Activated CD8-positive, alpha-beta memory T cell treated with anti-CD3 and anti-CD28 coated beads for 4 hours (primary cell): ENCODE measurements at places on chromosomes 11 and 22.

DNA sequence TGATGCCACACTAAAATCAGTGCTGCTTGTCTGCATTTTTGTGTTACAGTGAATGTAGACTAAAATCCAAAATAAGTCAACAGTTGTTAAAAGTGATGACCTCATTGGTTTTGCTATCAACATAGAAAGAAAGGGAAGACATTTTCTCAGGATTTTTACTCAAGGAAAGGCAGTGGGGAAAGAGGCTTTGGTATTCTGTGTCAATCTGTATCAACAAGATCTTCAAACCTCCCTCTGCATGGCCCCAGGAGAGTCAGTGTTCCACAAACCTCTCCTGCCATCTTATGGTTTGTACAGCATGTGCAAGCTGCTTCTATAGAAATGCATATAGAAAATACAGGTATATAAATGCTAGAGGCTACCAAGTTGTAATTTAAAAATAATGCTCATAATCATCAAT is 13.8 kb upstream of the OR51M1 start:
- DNase-seq = no peak

GRCh38 chr11:45659818-45660160 is 5.6 kb downstream of the CHST1 start:
- no peak for DNase-seq

DNA sequence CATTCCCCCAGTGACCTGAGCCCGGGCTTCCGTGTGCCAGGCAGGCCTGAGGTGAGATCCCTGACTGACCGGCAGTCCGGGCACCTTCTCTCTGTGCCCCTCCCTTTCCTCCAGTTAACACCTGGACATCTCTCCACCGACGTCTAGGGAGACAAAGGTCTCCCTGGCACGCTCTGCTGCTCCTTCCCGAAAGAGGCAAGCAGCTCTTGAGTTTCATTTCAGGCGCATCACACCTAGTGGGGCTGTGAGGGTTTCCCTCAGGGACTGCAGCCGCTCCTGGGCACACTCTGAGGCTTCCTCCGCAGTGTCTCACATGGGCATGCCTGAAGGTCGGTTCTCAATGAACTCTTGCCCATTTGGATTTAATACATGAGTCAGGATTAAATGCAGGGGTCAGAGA is 322.7 kb downstream of the CTTN start:
- DNase-seq = no peak

- DNase-seq = no peak
Measured at GRCh38 chr11:8011981-8012444, 24.9 kb downstream of the EIF3F start.

DNA sequence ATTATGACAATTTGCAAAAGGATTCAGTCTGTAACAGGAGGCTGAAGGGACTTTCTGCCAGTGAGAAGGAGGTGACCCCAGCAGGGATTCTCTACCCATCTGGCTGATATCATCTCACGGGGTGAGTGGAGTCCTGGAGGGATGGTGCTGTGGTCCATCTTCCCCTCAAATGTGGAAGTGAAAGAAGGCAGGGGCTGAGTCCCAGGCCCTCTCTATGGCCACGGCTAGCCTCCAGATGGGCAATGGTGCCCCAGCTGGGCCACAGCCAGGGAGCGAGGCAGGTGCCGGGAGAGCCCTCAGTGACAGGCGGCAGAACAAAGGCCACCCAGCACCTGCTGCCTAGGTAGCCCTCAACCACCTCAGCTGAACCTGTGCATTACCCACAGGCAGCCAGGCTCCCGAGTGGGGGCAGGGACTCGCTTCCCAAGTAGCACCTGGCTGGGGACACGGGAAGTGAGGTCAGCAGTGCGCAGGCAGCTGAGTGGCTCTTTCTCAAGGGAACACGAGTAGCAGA is 6.7 kb downstream of the NECTIN1 start:
- DNase-seq = no peak

- no peak for DNase-seq
Measured at GRCh38 chr11:69839516-69839915, 20.3 kb upstream of the FGF3 start.

DNA sequence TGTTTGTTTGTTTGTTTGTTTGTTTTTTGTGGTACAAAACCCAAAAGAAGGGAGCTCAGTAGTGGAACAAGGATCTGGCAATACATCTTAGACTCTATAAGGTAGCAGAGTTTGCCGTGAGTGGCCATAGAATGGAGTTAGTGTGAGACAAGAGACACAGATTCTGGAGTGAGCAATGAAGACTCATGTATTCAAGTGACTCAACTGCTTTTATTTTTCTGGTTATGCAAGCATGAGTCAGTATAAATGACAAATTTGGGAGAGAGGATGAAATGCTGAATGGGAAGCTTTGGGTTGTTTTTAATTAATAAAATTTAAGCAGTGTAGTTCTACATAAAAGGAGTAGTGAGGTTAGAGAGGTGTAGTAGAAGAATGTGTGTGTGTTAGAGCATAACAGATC is 143.6 kb upstream of the ANO5 start:
- no peak for DNase-seq

GRCh38 chr11:58060939-58061672 is 30.4 kb downstream of the OR6Q1 start:
- no peak for DNase-seq
